Chondrocyte (in vitro differentiated cells): ENCODE measurements at places on chromosomes 2 and 18. TPM values are rescaled to one million over a fixed set of nuclear protein-coding genes. Genes with fewer than 3 reads are reported as not detected.

GRCh38 chr2:46561731-46562450 lies 82.5 kb downstream of the TMEM247 start:
- peaks cover 32% of the 10 kb centered on the region for H3K4me1 ChIP-seq
- no peak overlapping the region for H3K27ac ChIP-seq

Gene COL4A4
- total RNA-seq: 6.3 to 18.4 TPM (median 7.3 TPM) in 3 replicates

DNA sequence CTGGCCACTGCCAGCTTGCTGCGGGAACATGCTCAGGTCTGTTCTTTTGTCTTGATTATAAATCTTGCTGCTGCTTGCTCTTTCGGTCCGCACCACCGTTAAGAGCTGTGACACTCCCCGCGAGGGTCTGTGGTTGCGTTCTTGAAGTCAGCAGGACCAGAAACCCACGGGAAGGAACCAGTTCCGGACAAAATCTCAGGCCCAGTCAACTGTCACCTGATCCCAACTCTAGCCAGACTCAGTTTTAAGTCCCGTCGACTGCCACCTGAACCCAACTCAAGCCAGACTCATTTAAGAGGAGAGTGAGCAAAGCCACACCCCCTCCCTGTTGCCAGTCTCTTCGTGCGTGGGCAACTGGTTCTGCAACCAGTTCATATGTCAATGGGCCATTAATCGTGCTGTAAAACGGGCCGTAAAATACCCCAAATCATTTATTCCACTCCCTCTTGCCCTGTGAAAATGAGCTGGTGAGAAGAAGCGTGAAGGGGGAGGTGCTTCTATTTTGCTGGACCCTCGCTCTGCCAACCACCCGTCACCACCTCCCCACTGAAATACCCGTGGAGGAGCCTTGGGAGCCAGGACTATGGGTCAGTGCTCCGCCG lies 224.3 kb downstream of the NDUFA10 start:
- no peak overlapping the region for H3K27ac ChIP-seq
- peaks cover 20% of the 10 kb centered on the region for H3K27me3 ChIP-seq
- no peaks in the 10 kb centered on the region for H3K36me3 ChIP-seq
- no peak for DNase-seq
- H3K4me1 ChIP-seq: no peaks in the 10 kb centered on the region

Gene GPR35
- total RNA-seq: 1.9 to 2.9 TPM (median 2.8 TPM) in 3 replicates

DNA sequence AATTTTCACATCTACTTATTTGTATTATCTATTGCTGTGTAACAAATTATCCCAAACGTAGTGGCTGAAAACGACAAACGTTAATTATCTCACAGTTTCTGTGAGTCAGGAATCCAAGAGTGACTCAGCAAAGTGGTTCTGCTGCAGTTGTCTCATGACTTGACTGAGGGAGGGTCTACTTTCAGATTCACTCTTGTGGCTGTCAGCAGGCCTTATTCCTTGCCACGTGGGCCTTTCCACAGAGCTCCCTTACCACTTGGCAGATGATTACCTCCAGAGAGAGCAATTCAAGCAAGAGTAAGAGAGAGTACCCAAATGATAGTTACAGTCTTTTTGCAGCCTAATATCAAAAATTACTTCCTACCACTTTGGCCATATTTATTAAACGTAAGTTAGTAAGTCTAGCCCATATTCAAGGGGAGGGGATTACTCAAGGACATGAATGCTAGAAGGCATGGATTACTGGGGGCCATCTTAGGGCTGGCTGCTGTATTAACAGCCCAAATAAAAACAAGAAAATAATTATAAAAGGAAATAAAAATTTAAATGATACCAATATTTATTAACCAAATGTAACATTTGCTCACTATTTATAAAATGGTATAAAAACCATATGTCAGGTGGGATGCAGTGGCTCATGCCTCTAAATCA lies 48.7 kb upstream of the NBEAL1 start:
- no peaks in the 10 kb centered on the region for H3K36me3 ChIP-seq
- no peak for DNase-seq
- no peak overlapping the region for H3K4me3 ChIP-seq
- H3K27ac ChIP-seq: peak overlapping the region; percentile 92
- H3K27me3 ChIP-seq: no peaks in the 10 kb centered on the region

DNA sequence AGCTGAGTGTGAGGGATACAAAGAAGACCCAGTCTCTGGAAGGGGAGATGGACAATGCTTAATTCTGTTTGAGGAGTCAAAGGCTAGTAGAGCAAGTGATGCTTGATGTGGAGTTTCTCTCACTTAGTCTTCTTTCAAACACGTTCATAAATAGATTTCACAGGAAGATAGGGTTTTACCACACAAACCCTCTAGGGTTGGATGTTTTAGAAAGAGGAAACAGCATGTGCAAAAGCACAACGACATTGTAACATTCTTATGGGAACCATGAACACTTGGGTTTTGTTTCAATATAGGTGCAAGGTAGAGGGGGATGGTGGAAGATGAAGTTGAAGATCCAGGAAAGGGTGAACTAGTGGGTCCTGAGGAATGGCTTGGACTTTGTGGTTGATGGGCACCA lies 10.8 kb upstream of the EFEMP1 start:
- peaks cover 32% of the 10 kb centered on the region for H3K27me3 ChIP-seq
- no peak overlapping the region for H3K4me3 ChIP-seq
- no peak overlapping the region for H3K27ac ChIP-seq
- DNase-seq: no peak
- no peaks in the 10 kb centered on the region for H3K4me1 ChIP-seq

DNA sequence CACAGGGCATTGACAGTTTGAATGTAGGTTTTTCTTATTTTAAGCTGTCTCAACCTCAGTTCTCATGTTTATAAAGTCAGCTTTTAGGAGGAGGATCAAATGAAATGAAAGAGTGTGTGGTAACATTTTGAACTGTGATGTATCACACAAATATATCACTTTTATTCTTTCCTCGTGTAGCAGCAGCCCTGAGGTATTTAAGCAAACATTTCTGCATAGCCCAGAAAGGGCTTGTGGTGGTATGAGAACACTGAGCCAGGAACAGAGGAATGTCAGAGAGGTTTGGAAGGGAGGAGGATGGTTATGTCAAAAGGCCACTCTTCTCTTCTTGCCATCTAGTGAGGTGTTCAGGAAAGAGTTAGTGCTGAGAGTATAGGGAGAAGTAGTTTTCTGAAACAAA lies 150.2 kb downstream of the PARD3B start:
- no peak for DNase-seq
- peaks cover 31% of the 10 kb centered on the region for H3K4me1 ChIP-seq
- H3K4me3 ChIP-seq: no peak overlapping the region
- peak overlapping the region; percentile 56 for H3K27ac ChIP-seq

DNA sequence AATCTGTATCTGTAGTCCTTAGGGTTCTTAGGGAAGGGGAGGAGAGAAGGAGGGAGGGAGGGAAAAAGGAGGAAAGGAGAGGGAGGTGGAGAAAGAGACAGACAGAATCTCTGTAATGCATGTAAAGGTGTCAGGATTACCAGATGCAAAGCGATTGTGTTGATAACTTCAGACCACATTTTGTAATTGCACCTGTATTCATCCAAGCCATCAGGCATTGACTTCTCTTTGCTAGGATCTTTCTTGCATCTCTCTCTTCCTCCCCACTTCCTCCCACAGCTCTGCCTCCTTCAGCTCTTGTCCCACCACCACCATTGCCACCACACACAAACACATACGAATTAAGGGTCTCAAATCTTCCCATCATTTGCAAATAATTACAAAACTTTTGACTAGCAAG lies 91.4 kb downstream of the AOX1 start:
- peaks cover 10% of the 10 kb centered on the region for H3K4me1 ChIP-seq
- no peak for DNase-seq
- H3K27me3 ChIP-seq: peaks cover 3% of the 10 kb centered on the region
- no peak overlapping the region for H3K4me3 ChIP-seq
- H3K36me3 ChIP-seq: peaks cover 2% of the 10 kb centered on the region

GRCh38 chr18:3132700-3133099 lies 87.1 kb downstream of the MYOM1 start:
- no peaks in the 10 kb centered on the region for H3K27me3 ChIP-seq
- no peak overlapping the region for H3K4me3 ChIP-seq
- no peak overlapping the region for H3K27ac ChIP-seq

DNA sequence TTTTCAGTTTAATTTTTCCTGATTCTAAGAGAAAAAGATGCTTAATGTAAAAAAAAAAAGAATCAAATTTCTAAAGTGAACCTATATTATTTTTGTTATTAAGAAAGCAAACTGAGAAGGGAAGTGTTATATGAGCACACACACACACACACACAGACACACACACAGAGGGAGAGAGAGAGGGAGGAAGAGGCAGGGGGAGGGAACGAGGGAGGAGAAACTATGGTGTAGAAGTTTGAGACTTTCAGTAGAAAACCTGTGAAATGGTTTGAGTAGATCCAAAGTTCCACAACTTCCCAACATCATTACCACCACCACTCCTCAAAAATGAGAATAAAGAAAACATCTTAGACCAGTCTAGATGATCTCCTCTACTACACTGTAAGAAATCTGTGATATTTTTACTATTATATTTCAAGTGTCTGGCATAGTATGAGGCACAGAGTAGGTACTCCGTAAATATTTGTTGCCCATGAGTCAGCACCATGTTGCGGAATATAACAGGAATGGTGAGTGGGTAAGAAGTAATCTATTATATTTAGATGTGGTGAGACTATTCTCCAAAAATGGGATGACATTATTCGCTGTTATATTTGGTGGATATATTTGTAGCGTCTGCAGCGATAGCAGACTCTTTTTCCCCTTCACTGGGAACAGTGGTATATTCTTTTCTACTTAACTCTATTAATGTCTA lies 149.4 kb upstream of the DNMT3A start:
- no peak overlapping the region for H3K27ac ChIP-seq
- peaks cover 4% of the 10 kb centered on the region for H3K36me3 ChIP-seq
- DNase-seq: no peak
- no peaks in the 10 kb centered on the region for H3K27me3 ChIP-seq

GRCh38 chr18:1464444-1465217 lies 560.0 kb downstream of the ADCYAP1 start:
- H3K27ac ChIP-seq: no peak overlapping the region
- no peaks in the 10 kb centered on the region for H3K36me3 ChIP-seq
- H3K4me3 ChIP-seq: no peak overlapping the region
- no peaks in the 10 kb centered on the region for H3K4me1 ChIP-seq
- H3K27me3 ChIP-seq: peaks cover 3% of the 10 kb centered on the region

DNA sequence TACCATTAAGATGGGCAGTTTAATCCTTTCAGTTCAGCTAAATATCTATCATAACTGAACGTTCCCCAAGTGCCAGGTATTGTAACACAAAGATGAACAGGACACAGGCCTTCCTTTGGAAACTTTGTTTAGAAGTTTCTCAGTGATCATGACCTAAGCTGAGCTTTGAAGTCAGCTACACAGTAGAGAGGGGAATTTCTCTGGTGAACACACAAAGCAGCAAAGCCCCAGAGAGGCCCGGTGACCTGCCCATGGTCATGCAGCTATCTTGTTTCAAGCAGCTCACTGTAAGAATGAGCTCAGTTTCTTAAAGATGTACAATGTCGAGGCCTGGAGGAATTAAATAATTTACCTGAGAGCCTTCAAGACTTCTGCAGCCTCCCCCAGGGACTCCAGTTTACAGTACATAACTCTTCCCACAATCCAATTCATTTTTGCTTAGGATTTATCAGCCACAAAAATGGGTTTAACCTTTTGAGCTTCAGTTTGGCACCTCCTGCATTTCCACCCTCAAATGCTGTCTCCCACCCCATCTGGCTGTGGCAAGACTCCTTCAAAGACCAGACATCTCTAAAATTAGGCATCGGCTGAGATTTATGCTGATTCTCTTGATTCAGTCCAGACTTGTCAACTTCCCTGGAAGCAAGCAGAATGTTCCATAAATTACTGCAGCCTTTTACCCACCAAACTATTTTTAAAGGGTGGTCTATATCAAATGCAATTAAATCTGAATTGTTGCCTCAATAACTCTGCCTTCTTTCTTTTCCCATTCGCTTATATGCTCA lies 325.6 kb downstream of the TXNL1 start:
- no peak overlapping the region for H3K27ac ChIP-seq
- no peak overlapping the region for H3K4me3 ChIP-seq
- DNase-seq: no peak
- no peaks in the 10 kb centered on the region for H3K27me3 ChIP-seq

GRCh38 chr2:83528767-83529166 lies 930.3 kb downstream of the SUCLG1 start:
- H3K36me3 ChIP-seq: no peaks in the 10 kb centered on the region
- H3K4me1 ChIP-seq: no peaks in the 10 kb centered on the region
- H3K27ac ChIP-seq: no peak overlapping the region
- DNase-seq: no peak
- no peak overlapping the region for H3K4me3 ChIP-seq

- H3K36me3 ChIP-seq: no peaks in the 10 kb centered on the region
- H3K27me3 ChIP-seq: no peaks in the 10 kb centered on the region
- no peak overlapping the region for H3K4me3 ChIP-seq
Observed at GRCh38 chr2:162261032-162261945, 18.0 kb upstream of the FAP start.

- peaks cover 7% of the 10 kb centered on the region for H3K27me3 ChIP-seq
- H3K4me3 ChIP-seq: no peak overlapping the region
- H3K4me1 ChIP-seq: peaks cover 22% of the 10 kb centered on the region
- DNase-seq: no peak
- H3K27ac ChIP-seq: no peak overlapping the region
Observed at GRCh38 chr2:133418671-133419070, 149.6 kb downstream of the NCKAP5 start.

DNA sequence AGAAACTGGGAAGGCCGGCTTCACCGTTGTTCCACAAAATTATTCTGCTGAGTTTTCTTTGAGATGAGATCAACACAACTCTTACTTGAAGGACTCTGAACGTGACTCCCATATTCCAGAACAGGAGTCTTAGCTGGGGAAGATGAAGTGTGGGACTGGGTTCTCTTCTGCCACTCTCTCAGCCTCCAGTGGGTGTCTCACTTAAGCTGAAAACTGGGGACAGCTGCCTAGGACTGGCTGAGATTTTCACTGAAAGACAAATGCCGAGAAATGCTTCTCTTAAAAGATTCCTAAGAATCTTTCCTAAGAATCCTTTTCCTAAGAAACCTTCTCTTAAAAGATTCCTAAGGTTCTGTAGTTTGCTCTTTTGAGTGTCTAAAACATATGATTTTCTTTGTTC lies 156.6 kb upstream of the LHCGR start:
- H3K27ac ChIP-seq: no peak overlapping the region
- no peaks in the 10 kb centered on the region for H3K4me1 ChIP-seq
- no peak overlapping the region for H3K4me3 ChIP-seq
- peaks cover 7% of the 10 kb centered on the region for H3K27me3 ChIP-seq
- no peaks in the 10 kb centered on the region for H3K36me3 ChIP-seq

DNA sequence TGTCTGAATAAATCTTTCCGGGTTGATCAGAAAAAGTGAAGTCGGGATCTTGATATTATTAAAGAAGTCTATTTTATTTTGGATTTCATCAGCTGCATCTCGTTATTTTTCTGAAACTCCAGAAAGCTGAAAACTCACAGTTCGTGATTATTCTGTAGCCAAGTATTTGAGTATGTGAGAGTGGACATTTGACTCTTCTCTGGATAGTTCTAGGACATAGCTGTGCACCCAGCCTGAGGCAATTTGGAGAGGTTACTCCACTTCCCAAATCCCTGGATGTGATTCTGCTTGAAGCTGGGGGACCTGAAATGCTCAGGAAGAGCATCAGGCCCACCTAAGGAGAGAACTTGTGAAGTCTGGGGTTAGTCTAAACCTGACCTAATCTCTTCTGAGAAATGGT lies 117.6 kb upstream of the PID1 start:
- DNase-seq: no peak
- H3K36me3 ChIP-seq: peaks cover 6% of the 10 kb centered on the region
- no peak overlapping the region for H3K4me3 ChIP-seq
- peaks cover 2% of the 10 kb centered on the region for H3K27me3 ChIP-seq
- no peak overlapping the region for H3K27ac ChIP-seq
